Neural progenitor cell (in vitro differentiated cells): ENCODE measurements at places on chromosomes 1 and 21. TPM values are rescaled to one million over a fixed set of nuclear protein-coding genes. Genes with fewer than 3 reads are reported as not detected.

GRCh38 chr1:30381266-30381665 lies 342.1 kb downstream of the MATN1 start:
- no peak for DNase-seq

DNA sequence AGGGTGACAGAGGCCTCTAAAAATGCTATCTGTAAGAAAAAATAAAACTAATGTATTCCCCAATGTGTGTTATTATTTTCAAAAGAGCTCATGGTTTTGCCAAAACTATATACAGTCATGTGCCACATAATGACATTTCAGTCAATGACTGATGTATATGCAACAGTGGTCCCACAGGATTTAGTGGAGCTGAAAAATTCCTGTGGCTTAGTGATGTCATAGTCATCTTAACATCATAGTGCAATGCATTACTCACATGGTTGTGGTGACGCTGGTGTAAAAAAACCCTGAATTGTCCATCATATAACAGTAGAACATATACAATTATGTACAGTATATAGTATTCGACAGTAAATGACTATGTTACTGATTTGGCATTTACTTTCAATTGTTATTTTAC lies 172.4 kb downstream of the CACNA1E start:
- DNase-seq = no peak

DNA sequence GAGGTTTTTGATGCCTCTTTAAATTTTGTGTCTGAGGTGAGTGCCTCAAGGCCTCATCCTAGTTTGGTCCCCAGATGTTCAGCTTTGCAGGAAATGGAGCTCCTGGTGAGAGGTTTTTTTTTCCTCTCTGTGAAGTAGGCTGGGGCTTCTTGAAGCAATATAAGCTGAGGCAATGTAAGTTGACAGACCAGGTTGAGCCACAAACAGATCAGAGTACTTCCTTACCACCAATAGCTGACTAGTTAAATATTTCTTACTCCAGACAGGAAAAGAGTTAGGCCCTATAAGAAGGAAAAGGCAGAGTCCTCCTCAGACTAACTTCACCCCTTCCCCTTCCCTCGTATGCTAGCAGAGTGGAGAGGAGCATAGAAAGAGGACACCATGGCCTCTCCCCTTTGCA lies 341.0 kb downstream of the LMO4 start:
- no peak for DNase-seq

GRCh38 chr1:11697188-11697892 lies 5.8 kb downstream of the DRAXIN start:
- peak; percentile 16 for DNase-seq

- no peak for DNase-seq
Observed at GRCh38 chr21:14736162-14736561, 190.0 kb upstream of the SAMSN1 start.

DNA sequence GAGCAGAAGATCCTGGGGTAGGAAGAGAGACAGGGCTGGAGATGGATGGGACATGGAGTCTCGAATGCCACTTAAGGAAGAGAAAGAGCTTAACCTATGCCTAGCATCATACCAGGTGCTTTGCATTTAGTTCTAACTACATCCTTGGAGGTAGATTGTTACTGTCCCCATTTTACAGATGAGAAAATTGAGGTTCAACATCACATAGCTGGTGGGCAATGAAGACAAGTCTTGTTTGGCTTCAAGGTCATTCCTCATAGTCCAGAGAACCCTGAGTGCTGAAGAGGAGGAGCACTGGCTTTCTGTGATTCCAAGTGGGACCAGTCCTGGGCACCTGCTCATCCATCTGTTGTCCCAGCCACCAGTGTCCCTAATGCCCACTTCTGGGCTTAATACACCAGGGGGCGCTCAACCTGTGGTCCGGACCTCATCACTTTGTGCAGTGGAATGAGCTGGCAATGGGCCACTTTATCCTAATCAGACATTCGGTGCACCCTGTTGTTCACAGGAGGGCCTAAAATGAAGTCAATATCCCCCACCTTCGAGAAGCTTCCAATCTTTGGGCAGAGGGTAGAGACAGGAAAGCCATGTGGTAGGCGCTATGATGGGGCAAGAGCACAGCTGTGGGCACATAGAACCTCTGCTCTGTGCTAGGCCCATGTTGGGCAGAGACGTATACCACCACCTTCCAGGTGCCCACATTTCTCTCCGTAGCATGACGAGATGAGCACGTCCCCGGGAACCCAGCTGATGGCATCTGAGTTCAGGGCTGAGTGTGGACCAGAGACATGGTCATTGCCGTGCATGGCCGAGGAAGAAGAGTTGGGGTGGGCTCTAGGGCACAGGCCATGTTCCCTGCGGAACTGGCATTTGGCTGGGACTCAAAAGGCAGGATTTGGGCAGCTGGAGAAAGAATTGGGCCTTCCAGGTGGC lies 9.2 kb downstream of the RPS6KA1 start:
- peak; percentile 64 for DNase-seq

DNA sequence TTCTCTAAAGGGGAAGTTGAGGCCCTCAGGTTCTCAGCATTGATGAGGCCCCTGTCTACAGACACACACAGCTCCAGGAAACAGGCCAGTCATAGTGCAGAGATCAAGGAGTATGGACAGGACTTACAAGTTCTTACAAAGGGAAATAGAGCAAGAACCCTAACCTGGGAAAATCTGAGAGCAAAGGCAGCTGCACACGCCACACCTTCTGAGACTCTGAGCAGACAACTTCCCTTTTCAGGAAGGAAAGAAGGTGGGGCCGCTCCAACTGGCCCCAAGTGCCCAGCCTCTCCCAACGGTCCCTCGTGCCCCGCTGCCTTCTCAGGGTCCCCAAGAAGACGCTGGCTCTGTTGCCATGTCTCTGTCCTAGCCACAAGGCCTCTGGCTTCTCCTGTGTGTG lies 3.6 kb downstream of the NOC2L start:
- no peak for DNase-seq

DNA sequence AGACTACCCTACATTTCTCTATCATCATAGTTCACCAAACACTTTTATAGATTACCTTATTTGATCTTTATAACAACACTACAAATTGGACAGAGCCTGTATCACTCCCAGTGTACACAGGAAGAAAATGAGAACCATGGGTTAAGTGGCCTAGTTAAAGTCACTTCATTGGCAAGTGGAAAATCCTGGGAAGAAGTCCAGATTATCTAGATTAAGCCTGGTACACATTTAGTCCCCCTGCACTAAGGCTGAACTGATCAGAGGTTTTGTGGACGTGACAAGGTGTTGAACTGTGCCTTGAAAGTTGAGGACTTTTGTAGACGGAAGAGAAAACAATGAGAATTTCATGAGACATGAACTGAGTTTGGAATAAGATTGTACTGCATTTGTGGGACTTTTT lies 7.5 kb upstream of the USH2A start:
- DNase-seq = no peak

- DNase-seq = peak; percentile 55
Observed at GRCh38 chr1:97145321-97145956, 423.9 kb downstream of the PTBP2 start.

Gene LCE2B
- not detected in 2 replicates for total RNA-seq

Gene VHLL
- total RNA-seq = 0.34 TPM in 1 of 2 replicates, not detected in the other

Gene KRTAP19-1
- not detected in 2 replicates for total RNA-seq

Gene SLC9C2
- not detected in 2 replicates for total RNA-seq

Gene ADAMTS4
- 1.3 and 5.4 TPM in 2 replicates for total RNA-seq
